CD8-positive, alpha-beta memory T cell (primary cell): ENCODE measurements at places on chromosomes 5 and 9. TPM values are rescaled to one million over a fixed set of nuclear protein-coding genes. Genes with fewer than 3 reads are reported as not detected.

The NUTM2F gene
- not detected for total RNA-seq

The AFAP1L1 gene
- total RNA-seq = not detected

The CFAP77 gene
- total RNA-seq = not detected

GRCh38 chr5:126741361-126741760 is 35.6 kb upstream of the LMNB1 start:
- H3K4me1 ChIP-seq = no peaks in the 10 kb centered on the region
- no peak overlapping the region for H3K27ac ChIP-seq
- H3K36me3 ChIP-seq = no peaks in the 10 kb centered on the region
- no peaks in the 10 kb centered on the region for H3K27me3 ChIP-seq
- DNase-seq = no peak

DNA sequence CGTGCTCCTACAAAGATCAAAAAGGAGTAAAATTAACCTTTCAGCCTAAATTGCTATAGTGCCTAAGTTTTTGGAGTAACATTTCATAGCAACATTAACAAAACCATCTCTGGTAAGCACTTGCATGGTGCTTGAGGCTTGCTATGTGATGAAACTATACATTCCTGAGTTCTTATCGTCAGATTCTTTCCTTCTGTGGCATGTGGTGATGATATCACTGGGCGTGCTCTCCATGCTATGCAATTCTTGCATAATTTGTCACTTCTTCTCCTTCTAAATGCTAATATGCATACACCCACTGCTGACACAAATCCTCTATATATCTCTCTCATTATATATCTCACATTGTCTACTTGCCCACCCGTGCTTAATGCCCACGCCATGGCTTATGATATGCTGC is 2019.9 kb downstream of the MAT2B start:
- no peak overlapping the region for H3K4me3 ChIP-seq
- H3K27ac ChIP-seq = no peak overlapping the region
- H3K27me3 ChIP-seq = no peaks in the 10 kb centered on the region
- DNase-seq = no peak

GRCh38 chr9:114109124-114109523 is 10.0 kb upstream of the KIF12 start:
- no peaks in the 10 kb centered on the region for H3K4me1 ChIP-seq
- no peak overlapping the region for H3K4me3 ChIP-seq
- H3K36me3 ChIP-seq = no peaks in the 10 kb centered on the region
- H3K27ac ChIP-seq = no peak overlapping the region
- H3K27me3 ChIP-seq = no peaks in the 10 kb centered on the region
- no peak for DNase-seq

- no peak overlapping the region for H3K27ac ChIP-seq
- no peaks in the 10 kb centered on the region for H3K27me3 ChIP-seq
- no peak for DNase-seq
- peaks cover 14% of the 10 kb centered on the region for H3K36me3 ChIP-seq
Observed at GRCh38 chr5:134893748-134894505, 11.0 kb upstream of the PCBD2 start.

DNA sequence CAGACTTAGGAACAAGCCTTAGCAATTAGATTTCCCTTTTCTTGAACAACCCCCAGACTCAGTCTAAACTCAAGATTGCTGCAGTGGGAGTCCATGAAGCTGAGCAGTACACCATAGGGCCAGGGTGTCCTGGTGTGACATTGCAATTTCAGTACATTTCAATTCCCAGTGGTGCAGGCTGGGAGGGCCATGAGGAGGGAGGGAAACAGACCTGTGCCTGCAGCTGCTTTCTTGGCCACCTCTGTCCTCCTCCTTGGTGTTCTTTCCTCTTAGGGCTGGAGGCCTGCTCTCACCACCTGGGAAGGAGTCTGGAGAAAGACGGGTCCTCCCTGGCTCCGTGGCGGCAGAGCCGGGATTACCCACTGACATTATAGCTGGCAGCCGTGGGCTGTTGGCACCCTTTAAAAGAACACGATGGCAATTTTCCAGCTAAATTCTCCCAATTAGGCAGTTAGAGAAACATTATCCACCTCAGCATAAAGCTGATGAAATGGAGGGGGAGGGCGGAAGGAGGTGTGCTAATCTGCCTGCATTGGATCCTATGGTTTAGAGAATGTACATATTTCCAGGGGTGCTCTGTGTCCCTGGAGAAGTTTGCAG is 186.4 kb downstream of the SLIT3 start:
- H3K27me3 ChIP-seq = no peaks in the 10 kb centered on the region
- H3K4me1 ChIP-seq = no peaks in the 10 kb centered on the region
- H3K27ac ChIP-seq = no peak overlapping the region
- no peaks in the 10 kb centered on the region for H3K36me3 ChIP-seq
- H3K4me3 ChIP-seq = no peak overlapping the region
- DNase-seq = no peak

GRCh38 chr9:125202846-125203618 is 2.7 kb downstream of the RABEPK start:
- DNase-seq = no peak
- peaks cover 18% of the 10 kb centered on the region for H3K4me1 ChIP-seq
- H3K27ac ChIP-seq = no peak overlapping the region
- peaks cover 16% of the 10 kb centered on the region for H3K36me3 ChIP-seq
- no peak overlapping the region for H3K4me3 ChIP-seq

The MARCOL gene
- total RNA-seq = not detected

- no peak for DNase-seq
- peaks cover 99% of the 10 kb centered on the region for H3K36me3 ChIP-seq
- H3K27me3 ChIP-seq = no peaks in the 10 kb centered on the region
- H3K27ac ChIP-seq = no peak overlapping the region
- H3K4me1 ChIP-seq = no peaks in the 10 kb centered on the region
Observed at GRCh38 chr9:35703906-35704672, 14.4 kb upstream of the TPM2 start.

The CXXC5 gene
- 3.1 TPM for total RNA-seq

DNA sequence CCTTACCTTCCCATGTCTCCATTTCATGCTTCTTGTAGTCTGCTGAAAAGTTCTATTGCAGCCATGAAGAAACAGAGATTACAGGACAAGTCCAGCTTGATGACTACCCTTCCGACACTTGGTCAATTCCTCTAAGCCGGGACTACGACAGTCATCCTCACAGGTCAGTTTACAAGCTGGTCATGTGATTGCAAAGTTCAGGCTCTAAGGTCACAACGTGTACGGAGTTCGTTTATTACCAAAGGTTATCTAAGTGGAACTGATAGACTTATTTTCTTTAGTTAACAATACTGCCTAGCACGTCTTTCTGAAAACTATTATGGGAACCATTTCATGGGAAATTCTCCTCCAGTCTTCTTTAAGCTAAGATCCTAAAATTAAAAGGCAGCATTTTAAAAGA is 88.5 kb upstream of the NR5A1 start:
- H3K36me3 ChIP-seq = no peaks in the 10 kb centered on the region
- no peak overlapping the region for H3K4me3 ChIP-seq
- no peaks in the 10 kb centered on the region for H3K4me1 ChIP-seq
- H3K27ac ChIP-seq = no peak overlapping the region

GRCh38 chr5:151745071-151745705 is 13.2 kb downstream of the ATOX1 start:
- no peak overlapping the region for H3K4me3 ChIP-seq
- H3K36me3 ChIP-seq = peaks cover 8% of the 10 kb centered on the region
- peak overlapping the region; percentile 17 for H3K27ac ChIP-seq
- peaks cover 34% of the 10 kb centered on the region for H3K4me1 ChIP-seq

DNA sequence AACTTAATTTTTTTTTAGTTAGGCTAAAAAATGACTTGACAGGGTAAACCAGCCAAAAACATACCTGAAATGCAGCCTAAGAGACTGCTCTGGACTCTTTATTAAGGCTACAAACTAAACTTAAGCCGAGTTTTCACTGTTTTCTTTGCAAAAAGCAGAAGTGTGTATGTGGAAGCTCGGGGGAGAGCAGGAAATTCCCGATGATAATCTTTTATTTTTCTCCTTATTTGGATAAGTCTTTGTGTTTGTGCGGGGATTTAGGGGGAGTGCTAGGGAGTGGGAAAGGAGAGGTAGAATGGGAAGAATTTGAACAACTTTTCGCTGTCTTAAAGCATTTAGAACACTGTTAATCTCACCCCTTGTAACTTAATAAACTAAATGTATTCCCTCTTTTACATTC is 30.7 kb upstream of the GPR21 start:
- peaks cover 5% of the 10 kb centered on the region for H3K36me3 ChIP-seq
- H3K4me1 ChIP-seq = no peaks in the 10 kb centered on the region
- no peak for DNase-seq
- no peaks in the 10 kb centered on the region for H3K27me3 ChIP-seq
- H3K27ac ChIP-seq = peak overlapping the region; percentile 33

GRCh38 chr9:27472195-27472594 is 51.9 kb upstream of the IFNK start:
- H3K27me3 ChIP-seq = no peaks in the 10 kb centered on the region
- H3K4me1 ChIP-seq = no peaks in the 10 kb centered on the region
- no peak overlapping the region for H3K4me3 ChIP-seq

DNA sequence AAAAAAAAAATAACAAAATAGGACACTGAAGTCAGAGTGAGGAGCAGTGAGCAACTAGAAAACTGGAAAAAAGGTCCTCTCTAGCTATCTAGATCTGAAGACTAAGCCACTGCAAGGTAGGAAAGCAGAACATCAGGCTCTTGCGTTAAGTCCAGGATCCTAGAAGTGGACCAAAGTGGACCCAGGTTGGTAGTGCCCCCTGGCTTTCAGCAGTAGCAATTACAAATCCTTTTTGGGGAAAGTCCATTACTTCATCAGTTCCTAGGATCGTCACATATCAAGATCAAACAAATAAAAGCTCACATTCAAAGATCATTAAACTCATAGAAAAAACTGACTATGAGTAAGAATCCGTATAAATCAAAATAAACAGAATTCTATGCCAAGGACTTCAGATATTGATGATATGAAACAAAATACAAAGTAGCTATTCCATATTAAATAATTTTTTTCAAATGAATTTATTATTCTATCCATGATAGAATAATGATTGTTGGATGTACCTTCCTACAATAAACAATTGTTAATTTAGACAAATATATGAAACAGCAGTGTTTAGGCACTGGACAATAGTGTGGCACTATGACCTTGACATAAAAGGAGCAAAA is 6.5 kb upstream of the RICTOR start:
- H3K4me3 ChIP-seq = no peak overlapping the region
- H3K27me3 ChIP-seq = peaks cover 30% of the 10 kb centered on the region
- no peaks in the 10 kb centered on the region for H3K4me1 ChIP-seq
- H3K27ac ChIP-seq = no peak overlapping the region
- no peaks in the 10 kb centered on the region for H3K36me3 ChIP-seq

- H3K27ac ChIP-seq = peak overlapping the region; percentile 85
- DNase-seq = no peak
- no peaks in the 10 kb centered on the region for H3K36me3 ChIP-seq
Observed at GRCh38 chr5:132663771-132664695, 6.1 kb downstream of the IL13 start.

The PRELID1 gene
- 342 TPM for total RNA-seq

The ABLIM3 gene
- total RNA-seq = not detected

GRCh38 chr9:117278020-117278419 is 136.8 kb downstream of the ASTN2 start:
- H3K27me3 ChIP-seq = no peaks in the 10 kb centered on the region
- no peak overlapping the region for H3K27ac ChIP-seq
- DNase-seq = no peak
- no peaks in the 10 kb centered on the region for H3K36me3 ChIP-seq
- no peaks in the 10 kb centered on the region for H3K4me1 ChIP-seq

- H3K27me3 ChIP-seq = no peaks in the 10 kb centered on the region
- no peaks in the 10 kb centered on the region for H3K36me3 ChIP-seq
- H3K27ac ChIP-seq = no peak overlapping the region
- H3K4me3 ChIP-seq = no peak overlapping the region
- H3K4me1 ChIP-seq = peaks cover 14% of the 10 kb centered on the region
- DNase-seq = no peak
Observed at GRCh38 chr5:142316681-142317080, 8.1 kb downstream of the SPRY4 start.

- DNase-seq = no peak
- no peaks in the 10 kb centered on the region for H3K27me3 ChIP-seq
- no peaks in the 10 kb centered on the region for H3K4me1 ChIP-seq
- no peak overlapping the region for H3K27ac ChIP-seq
Observed at GRCh38 chr9:126017758-126018157, 270.6 kb downstream of the PBX3 start.

DNA sequence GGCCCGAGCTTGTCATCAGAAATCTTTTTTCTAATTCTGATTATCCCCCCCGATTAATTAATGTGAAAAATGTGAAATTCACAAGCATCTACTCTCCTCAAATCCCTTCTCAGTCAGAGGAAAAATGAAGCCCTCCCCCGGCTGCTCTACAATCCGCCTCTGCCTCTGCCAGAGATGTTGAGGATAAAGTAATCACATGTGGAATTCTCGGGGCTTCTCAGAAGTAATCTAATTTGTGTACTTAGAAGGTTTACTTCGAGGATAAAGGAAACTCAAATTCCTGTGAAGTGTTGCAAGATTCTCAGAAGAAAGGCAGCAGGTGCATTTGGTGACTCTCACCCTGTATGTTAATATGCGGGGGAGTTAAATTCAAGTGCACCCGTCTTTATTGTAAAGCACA is 726.1 kb upstream of the ADAMTS16 start:
- H3K4me1 ChIP-seq = no peaks in the 10 kb centered on the region
- no peaks in the 10 kb centered on the region for H3K27me3 ChIP-seq

DNA sequence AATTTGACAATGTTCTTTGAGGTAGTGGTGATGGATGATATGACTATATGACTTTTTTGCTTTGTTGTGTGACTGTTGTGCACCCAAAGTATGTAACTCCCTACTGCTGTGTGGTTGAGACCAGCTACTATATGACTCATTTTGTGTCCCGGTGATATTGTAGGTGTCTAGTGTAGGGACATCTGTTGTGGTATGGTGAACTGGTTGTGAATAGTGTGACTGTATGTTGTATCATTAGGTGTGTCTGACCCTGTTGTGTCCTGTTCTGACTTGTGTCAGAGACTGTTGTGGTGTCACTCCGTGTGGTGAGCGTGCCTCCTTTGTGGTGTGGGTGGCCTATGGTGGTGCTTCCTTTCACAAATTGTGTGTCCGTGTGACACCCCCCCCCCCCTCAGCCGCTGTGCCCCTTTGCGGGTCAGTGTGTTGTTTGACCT is 11.2 kb upstream of the CXXC5 start:
- H3K4me1 ChIP-seq = peaks cover 39% of the 10 kb centered on the region
- H3K4me3 ChIP-seq = peak overlapping the region; percentile 44
- DNase-seq = no peak
- H3K27ac ChIP-seq = peak overlapping the region; percentile 73
- no peaks in the 10 kb centered on the region for H3K27me3 ChIP-seq

The NKD2 gene
- total RNA-seq = 0.48 TPM

The PRUNE2 gene
- 0.48 TPM for total RNA-seq
